ENCODE measurements at places on chromosomes 7 and 10. TPM values are rescaled to one million over a fixed set of nuclear protein-coding genes. Genes with fewer than 3 reads are reported as not detected.

The GIMAP7 gene
- total RNA-seq, result 41.8 TPM

DNA sequence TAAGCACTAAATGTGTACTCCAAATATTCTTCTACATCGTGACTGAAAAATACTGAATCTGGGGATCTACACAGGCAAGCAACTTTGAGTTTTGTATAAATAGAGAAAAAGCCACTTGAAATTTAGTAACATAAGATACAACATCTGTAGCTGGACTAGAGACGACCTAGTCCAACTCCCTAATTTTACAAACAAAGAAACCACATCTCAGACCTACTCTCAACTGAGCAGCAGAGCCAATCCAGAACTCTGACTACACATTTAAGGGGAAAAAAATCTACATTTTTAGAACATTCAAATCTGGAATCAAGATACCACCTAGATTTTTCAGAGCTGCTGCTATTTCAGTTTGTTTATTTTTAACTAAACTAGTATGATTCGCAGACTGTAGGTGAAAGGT lies 88.9 kb downstream of the CABCOCO1 start:
- DNase-seq, result no peak

The ELOVL3 gene
- total RNA-seq, result not detected

DNA sequence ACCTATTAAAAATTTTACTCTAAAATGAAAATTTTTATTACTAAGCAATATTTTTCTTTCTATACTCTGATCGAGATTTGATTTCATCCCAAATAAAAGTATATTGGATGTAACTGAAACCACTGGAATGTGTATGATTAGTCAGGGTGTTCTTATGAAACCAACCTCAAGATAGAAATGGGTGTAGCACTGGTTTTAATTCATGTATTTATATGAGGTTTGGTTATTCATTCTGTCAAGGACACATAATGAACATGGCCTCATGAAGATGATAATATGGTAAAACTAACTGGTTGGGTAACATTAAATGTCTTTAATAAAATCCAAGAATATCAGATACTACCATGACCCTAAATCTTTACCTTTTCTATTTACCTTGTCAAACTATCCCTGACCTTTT lies 197.7 kb downstream of the SEMA3A start:
- DNase-seq, result no peak

The TEX47 gene
- not detected for total RNA-seq

The IL6 gene
- total RNA-seq, result 112 TPM

DNA sequence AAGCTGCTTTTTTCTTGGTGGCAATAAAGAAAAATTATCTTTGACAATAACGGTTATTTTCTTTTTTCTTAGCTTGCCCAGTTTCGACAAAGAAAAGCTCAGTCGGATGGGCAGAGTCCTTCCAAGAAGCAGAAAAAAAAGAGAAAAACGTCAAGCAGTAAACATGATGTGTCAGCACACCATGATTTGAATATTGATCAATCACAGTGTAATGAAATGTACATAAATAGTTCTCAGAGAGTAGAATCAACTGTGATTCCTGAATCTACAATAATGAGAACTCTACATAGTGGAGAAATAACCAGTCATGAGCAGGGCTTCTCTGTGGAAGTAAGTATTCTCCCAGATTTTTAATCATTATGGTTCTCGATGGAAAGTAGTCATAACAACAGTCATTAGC lies 33.0 kb downstream of the AKAP9 start:
- DNase-seq, result no peak

DNA sequence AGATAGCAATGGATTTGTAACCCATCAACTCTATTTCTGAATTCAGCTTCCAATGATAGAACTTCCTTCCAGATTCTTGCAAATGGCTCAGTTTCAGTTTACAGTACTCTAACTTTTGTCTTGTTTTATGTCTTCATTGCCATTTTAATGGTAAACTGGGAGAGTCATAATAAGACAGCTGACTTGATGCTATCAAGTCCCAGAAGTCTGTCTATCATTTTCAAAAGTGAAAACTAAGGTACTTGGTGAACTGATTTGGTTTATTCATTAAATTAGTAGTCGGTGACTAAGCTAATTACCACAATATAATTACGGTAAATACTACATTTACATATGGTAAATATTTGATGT lies 25.0 kb downstream of the RTKN2 start:
- DNase-seq, result no peak

The EIF3B gene
- total RNA-seq, result 84.7 TPM

All from aorta (tissue), 5 donors.